Activated CD4-positive, alpha-beta T cell treated with anti-CD3 and anti-CD28 coated beads, Interleukin-2, amount 50 U/mL, for 48 hours (primary cell): ENCODE measurements at places on chromosomes 16 and 17.

- no peak for DNase-seq
Observed at GRCh38 chr16:85449885-85450245, 163.3 kb upstream of the GSE1 start.

GRCh38 chr16:81908466-81909262 is 102.6 kb downstream of the SDR42E1 start:
- DNase-seq: no peak

DNA sequence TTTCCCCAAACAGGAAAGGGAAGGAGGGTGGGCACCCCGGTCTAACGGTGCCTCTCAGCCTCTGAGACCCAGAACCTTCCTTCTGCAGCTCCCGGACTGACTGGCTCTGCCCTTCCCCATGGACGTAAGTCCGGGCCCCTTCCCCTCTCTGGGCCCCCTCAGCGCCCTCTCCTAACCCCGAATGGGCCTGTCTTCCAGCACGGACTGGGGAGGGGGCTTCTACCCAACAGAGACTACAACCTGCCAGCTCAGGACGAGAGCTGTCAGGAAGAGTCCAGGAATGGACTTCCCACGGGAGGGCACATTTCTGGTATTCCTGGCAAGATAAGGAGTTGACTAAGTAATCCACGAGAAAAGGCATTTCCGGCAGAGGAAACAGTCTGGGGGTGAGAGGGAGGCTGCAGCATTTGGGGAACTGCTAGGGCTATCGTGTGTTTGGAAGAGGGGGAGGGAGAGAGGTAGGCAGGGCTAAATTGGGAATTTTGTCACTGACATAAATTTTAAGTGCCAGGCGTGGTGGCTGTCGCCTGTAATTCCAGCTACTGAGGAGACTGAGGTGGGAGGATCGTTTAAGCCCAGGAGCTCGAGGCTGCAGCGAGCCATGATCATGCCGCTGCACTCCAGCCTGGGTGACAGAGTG is 12.1 kb upstream of the ALDOA start:
- no peak for DNase-seq

DNA sequence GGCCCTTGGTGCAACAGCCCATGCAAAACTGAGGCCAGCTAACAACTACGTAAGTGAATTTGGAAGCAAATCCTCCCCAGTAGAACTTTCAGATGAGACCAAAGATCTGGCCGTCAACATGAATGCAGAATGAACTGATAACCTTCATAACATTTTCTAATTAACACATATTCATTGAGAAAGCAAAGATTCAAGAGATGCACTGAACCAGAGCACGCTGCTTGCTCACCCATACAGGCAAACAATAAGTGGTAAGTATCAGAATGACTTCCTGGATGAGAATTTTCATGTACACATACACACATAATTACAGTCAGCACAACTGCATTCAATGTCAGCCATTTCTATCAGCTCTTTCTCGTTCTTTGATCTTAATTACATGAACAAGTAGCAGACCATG is 30.6 kb downstream of the XYLT1 start:
- no peak for DNase-seq

DNA sequence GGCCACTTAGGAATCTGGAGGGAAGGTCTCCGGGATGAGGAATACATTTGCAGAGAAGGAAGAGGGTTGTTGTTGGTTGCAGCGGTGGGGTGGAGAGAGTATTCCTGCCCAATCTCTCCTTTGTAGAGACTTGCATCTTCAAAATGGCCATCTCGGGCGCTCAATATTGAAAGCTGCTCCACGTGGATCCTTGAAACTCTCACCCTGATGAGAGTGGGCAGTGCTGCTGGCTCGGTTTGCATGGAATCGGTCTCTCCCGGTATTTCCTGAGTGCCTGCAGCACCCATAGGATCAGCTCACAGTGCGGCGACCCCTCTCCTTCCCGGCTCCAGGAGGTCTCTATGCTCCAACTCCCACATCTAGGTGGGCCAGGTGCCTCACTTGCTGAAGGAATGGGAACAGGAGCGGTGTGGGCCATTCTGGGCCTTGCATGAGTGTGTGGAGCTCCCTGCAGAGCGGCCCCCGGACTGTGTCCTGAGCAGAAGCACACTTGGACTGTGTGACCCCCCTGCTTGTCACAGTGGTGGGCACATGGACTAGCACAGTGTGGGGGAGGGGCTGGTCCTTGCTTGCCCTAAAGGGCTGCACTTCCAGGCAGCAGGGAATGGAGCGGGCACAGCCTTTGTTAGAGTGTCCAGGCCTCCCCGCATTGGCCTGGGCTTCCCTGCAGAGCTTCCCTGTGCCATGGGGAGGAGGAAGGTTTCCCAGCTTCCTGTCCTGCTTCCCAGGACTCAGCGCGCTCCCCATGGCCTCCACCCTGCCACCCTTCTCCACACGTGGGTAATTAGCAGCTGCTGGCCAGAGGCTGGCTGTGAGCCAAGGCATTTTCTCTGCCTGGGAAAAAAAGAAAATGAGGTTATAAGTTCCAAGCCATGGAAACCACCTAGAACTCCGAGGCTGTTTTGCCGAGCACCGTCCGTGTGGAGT is 139.3 kb downstream of the IRF8 start:
- no peak for DNase-seq

- no peak for DNase-seq
Observed at GRCh38 chr17:67575325-67575724, 142.4 kb upstream of the NOL11 start.

GRCh38 chr17:79214940-79215604 is 140.4 kb downstream of the ENGASE start:
- DNase-seq: no peak

DNA sequence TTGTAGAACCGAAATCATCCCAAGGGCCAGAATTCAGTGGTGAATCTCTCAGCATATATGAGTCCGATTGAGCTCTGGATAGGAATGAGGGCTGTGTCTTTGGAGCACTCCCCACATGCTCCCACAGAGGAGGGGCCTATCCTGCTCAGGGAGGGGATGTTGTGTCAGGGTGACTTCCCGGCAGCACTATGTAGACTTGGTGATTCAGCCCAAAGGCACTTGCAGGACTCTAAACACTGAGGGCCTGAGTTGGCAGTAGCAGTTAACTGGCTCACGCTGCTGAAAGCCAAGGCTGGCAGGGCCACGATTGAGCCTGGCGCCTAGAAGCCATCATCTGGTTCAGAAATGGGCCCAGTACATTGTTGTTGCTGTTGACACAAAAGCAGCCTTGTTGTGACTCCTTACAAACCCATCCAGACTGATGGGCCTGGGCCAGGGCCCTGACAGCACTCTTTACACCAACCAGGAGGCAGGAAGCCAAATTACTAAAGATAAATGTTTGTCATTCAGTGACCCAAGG is 31.9 kb downstream of the NMT1 start:
- DNase-seq: no peak

- DNase-seq: no peak
Observed at GRCh38 chr16:77881355-77882030, 93.1 kb downstream of the VAT1L start.

GRCh38 chr17:18116078-18116477 is 7.5 kb downstream of the MYO15A start:
- DNase-seq: no peak
